Activated gamma-delta T cell treated with anti-CD3 and anti-CD28 coated beads, Interleukin-2, amount 50 U/mL, for 16 hours (primary cell): ENCODE measurements at places on chromosomes 1 and 21.

DNA sequence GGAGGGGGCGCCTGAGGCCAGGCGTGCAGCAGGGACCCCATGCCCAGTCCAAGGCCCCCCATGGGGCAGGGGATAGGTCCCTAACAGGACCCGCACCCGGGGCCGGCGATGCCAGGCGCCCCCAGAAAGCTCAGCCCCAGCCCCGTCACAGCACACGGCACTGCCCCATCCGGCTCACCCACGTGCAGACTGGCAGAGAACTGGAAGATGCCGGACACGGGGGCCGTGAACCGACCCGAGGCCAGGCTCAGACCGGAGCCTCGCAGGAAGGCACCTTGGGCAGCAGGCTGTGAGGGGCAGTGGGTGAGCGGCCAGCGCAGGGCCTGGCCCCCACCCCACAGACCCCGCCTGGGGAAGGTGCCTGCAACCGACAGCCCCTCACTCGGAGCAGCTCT is 3.3 kb downstream of the C1QTNF12 start:
- DNase-seq = no peak

DNA sequence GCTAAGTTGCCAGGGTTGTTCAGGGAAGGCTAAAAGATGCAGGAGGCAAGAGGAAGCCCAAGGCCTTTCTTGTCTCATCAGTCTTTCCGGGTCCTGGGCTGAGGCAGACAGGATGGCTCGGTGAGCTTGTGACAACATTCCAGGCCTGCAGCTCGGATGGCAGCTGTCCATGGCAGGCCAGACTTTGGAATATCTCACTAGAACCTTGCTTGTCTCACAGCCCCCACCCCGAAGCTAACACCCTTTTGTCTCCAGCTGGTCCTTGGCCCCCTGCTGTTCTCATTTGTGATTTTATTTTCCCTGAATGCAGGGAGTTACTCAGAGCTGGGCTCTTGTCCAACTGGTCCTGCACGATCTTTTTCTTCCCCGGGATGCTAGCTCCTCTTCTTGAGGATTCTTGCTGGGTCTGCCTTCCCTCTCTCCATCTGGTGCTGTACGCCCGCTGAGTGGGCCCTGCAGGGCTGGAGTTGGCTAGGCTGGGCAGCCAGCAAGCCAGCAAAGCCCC is 477.2 kb upstream of the CAMK1G start:
- DNase-seq = no peak

DNA sequence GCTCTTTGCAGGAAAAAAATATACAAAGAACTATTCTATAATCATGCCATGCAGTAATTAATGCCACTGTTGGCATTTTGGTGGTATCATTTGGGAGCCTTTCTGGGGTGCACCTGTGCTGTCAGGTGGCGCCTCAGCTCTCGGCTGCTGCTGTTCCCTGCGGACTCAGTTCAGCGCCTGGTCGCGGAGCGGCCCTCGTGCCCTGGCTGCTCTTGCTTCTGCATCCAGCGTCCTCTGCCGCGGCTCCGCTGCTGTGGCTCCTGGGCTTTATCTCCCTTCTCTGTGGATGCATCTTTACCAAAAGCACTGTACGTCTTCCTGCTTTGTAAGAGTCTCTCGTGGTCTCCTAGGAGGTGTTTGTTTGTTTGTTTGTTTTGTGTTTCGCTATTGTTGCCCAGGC is 35.1 kb upstream of the PWP2 start:
- no peak for DNase-seq

DNA sequence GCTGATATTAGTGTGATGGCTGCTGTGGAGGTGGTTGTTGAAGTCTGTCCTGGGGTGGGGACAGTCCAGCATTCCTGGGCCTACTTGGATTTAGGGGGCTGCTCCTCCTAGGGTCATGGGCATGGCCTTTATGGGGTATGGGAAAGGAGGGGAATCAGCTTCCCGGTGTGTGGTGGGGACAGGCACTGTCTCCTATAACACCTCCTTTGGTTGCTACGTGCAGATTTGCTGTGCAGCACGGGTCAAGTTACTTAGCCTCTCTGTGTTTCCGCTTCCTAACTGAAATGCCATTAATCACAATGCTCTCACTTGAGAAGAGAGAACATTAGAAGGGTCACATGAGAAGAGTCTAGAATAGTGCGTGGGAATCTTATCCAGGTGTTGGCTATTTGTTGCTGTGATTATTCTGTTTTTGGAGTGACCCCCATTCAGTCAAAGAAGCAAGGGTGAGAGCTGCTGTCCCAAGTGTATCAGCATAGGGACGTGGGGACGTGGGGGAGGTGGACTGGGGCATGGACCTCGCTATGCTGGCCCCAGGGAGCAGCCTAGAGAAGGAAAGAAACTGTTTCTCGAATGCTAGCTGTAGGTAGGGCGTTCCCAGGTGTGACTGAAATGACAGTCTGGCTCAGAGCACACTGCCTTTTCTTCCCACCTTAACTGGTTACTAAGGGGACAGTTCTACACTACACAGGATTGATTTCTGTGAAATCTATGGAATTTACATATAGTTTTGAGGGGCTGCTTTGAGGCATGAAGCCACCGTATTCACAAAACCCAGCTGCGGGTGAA is 19.9 kb downstream of the SOX13 start:
- DNase-seq = no peak

DNA sequence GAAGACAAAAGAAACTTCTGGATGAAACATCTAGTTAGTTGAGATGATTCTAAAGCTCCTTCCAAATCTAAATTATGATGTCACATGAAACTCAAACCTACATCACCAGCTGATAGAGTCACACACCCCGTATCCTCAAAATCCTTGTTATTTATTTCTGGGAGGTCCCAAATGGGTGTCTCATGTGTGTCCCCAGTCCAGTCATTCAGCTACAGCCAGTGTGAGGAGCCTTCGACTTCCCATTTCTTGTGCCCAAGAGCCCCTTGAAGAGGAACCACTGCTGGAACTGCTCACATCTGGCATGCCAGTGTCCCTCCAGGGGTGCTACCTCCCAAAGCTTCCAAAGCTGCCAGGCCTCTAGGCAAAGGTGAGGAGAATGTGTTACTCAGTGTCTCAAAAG is 32.5 kb upstream of the KCNA3 start:
- no peak for DNase-seq

GRCh38 chr1:61173118-61173517 is 90.8 kb downstream of the NFIA start:
- DNase-seq = no peak

- DNase-seq = no peak
Measured at GRCh38 chr1:203559523-203559922, 65.6 kb downstream of the OPTC start.

DNA sequence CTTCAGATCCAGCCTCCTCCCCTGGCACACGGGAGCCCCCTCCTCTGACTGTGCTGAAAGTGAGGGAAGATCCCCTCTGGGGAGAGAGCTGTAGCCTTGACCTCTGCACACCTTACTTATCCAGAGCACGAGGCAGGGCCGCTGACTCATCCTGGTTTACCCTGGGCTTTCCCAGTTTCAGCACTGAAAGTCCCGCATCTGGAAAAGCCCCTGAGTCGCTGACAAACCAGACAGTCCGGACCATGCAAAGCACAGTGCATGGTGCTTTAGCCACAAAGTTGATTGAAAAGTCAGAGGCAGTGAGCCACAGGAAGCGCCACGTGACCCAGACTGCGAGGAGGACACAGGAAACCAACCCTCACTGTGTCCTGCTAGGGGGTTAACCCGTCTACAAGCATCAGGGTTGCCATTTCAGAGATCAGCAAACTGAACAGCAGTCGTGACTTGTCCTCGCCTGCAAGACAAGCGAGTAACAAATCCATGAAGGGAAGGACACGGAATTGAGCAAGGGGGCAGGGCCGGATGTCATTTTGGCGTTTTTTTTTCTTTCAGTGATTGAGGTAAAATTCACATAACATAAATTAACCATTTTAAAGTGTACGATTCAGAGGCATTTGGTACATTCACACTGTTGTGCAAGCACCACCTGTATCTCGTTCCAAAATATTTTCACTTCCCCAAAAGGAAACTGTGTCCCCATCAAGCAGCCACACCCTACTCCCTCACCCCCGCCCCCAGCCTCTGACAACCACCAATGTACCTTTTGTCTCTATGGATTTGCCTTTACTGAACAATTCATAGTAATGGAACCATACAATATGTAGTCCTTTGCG is 19.9 kb upstream of the IFNGR2 start:
- DNase-seq = peak; percentile 49

DNA sequence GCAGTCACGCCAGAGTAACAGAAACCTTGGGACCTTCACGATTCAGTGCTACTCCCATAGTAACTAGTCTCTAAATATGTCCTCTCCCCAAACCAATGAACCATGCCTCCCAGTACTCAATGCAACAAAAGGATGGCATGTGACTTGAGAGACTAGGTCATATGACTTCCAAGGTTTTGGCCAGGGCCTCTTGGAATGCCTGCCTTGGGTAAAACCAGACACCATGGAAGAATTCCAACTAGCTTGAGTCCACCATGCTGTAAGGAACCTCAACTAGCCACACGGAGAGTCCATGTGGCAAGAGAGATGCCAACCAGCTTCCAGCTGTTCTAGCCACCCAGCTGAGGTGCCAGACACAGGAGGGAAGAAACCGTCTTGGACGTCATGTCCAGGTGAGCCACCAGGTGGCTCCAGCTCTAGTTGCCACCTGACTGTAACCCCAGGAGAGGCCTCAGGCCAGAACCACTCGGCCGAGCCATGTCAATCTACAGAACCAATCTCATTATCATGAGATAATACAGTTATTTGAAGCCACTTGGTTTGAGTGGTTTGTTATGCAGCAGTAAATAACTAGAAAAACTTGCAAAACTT is 115.0 kb downstream of the SYF2 start:
- DNase-seq = no peak

DNA sequence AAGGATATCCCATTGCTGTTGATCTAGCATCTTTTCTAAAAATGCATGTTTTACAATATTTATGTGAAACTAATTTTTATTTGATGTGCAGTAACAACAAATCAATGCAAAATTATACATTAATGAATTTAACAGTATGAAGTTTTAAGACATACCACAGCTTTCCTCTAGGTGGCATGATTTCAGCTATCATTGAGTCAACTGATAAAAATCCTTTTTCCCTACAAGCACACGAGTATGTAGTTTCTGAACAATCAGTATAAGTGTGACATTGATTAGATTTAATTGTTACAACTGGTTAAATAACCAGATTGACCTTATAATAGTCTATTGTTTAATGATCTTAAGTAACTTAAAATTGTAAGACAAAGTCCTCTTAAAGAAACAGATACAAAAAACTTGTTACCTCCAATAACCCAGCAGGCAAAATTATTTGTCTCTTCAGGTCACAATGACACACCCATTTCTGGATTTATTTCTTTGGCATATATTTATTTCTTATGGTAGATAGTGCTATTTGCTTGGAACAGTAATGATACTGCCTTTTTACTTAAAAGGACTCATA is 5.8 kb upstream of the TGFB2 start:
- no peak for DNase-seq

GRCh38 chr1:211381481-211382181 is 55.0 kb downstream of the TRAF5 start:
- no peak for DNase-seq

DNA sequence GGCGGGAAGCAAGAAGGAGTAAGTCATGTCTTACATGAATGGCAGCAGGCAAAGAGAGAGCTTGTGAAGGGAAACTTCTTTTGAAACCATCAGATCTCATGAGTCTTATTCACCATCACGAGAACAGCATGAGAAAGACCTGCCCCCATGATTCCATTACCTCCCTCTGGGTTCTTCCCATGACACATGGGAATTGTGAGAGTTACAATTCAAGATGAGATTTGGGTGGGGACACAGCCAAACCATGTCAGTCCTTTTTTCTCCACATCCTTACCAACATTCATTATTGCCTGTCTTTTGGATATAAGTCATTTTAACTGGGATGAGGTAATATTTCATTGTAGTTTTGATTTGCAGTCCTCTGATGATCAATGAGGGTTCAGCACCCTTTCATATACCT is 81.0 kb downstream of the DIRAS3 start:
- no peak for DNase-seq

DNA sequence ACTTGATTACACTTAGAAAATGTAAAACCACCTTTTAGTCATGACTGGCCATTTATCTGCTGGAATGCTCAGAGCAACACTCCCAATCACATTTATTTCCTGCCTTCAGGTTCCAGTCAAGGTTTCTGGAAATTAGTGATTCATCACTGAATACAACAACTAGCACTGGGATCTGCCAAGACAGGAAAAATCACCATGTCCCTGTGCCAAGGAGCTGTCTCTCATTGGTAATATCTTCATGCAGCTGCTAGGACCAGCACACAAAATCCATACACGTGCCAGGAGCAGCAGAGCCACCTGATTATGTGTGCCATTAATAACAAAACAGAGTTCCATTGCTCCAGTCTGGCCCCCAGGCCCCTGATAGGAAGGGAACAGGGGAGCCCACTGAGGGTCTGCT is 194.6 kb downstream of the TNR start:
- DNase-seq = no peak

- no peak for DNase-seq
Measured at GRCh38 chr1:239363930-239364329, 22.4 kb upstream of the CHRM3 start.

DNA sequence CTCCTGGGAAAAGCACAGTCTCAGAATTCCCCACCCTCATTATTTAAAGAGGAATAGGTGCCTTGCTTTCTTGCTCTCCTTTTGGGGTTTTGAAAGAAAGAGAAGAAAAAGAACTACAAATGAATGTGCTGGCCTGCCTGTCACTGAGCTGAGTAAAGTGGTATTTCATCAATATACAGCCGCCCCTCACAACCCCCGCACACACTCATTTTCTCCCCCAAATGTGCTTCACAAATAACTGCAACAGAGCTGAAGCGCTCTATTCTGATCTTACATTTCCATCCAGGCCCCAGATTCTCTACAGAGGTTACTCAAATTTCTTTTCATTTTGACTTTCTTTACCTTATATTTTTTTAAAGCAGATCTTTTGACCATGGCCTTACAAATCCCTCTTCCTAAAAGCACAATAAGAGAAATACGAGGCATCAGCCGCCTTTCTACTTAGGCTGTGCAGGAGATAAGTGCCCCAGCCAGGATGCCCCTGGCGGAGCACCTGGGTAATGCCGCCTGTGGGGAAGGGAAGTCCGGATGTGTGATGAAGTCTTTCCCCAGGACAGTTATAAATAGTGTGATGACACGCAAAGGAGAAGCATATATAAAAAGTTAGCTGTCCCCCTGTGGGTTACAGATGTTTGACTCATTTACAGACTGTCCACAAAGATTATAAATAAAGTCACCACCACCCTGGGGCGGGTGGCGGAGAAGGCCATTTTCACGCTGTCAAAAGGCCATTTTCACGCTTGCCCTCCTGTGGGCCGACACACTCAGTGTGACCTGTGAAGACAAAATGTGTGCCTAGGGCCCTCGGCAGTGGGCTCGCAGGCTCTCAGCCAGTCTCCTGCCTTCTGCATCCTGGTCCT is 6.5 kb downstream of the KCNN3 start:
- DNase-seq = no peak
